HFFc6 (cell line): ENCODE measurements at places on chromosomes 2 and 18.

DNA sequence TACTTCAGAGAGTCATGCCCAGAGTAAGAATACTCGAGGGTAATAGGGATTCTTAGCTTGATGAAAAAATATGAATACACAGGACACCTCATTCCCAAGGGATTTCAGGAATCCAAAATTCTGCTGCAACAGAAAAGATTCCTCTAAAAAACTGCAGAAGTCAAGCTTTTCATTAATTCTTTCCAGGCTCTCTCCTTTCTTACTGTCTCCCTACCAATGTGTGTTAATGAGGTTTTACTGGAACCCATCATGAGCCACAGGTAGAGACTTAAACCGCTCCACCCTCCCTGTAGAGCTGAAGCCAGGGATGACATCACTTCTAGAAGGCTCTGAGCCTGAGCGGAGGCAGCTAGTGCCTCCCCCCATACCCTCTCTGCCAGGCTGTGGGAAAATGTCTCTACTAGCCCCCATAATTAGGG is 3.4 kb downstream of the SDC1 start:
- peak overlapping the region; percentile 79 for H3K4me3 ChIP-seq
- H3K36me3 ChIP-seq, result peaks cover 7% of the 10 kb centered on the region
- peak; percentile 77 for DNase-seq
- peaks cover 52% of the 10 kb centered on the region for H3K4me1 ChIP-seq
- H3K27me3 ChIP-seq, result no peaks in the 10 kb centered on the region; the same call in 1 of the 2 replicates
- H3K27ac ChIP-seq, result peak overlapping the region; percentile 85

DNA sequence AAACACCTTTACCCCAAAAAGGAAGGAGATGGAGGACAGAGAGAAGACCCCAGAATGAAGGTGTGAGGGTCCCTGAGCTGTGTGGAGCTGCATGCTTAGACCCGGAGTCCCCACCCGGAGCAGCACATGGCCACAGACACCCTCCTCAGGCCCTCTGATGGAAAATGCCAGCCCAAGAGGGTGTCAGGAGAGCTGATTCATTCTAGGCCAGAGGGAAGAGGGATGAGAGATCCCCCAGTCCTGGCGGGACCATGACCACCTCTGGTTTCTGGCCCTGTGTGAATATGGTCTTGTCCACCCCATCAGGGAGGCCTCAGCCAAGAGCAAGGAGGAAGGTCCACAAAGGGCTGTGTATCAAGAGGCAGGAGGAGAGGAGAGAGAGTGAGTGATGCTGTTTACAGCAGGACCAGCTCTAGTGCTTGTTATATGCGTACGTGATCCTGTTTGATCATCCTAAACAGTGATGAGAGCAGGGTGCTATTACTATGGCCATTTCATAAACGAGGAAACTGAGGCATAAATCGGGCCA is 186.6 kb upstream of the HAAO start:
- DNase-seq, result no peak
- peaks cover 58% of the 10 kb centered on the region for H3K4me1 ChIP-seq
- H3K36me3 ChIP-seq, result no peaks in the 10 kb centered on the region
- no peak overlapping the region for H3K27ac ChIP-seq

- no peak overlapping the region for H3K27ac ChIP-seq
- DNase-seq, result no peak
- no peak overlapping the region for H3K4me3 ChIP-seq
- H3K27me3 ChIP-seq, result peaks cover 2% of the 10 kb centered on the region; the same call in 1 of the 2 replicates
These were observed 154.9 kb downstream of the AQP4 start for GRCh38 chr18:26710470-26711096.

- no peaks in the 10 kb centered on the region for H3K4me1 ChIP-seq
- no peaks in the 10 kb centered on the region; the same call in 1 of the 2 replicates for H3K27me3 ChIP-seq
- no peak for DNase-seq
- no peak overlapping the region for H3K4me3 ChIP-seq
These were observed 654.9 kb downstream of the ADCYAP1 start for GRCh38 chr18:1559563-1559962.

DNA sequence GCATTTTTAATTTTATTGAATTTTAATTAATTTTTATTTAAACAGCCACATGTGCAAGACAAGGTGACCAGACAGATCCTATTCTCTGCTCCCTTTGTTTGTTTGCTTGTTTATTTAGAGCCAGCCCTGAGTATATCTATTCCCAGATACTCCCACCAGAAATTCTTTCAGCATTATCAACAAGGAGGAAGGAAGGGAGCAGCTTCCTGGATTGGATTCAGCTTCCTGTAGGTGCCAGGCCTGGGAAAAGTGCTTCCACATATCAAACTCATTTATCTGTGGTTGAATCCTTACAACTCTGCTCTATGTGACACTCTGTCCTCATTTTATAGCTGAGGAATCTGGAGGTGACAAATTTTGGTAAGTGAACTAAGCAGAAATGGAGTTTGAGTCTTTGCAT is 60.5 kb upstream of the KLF7 start:
- H3K4me1 ChIP-seq, result peaks cover 65% of the 10 kb centered on the region
- H3K27ac ChIP-seq, result 0 out of 2 replicates have a peak overlapping the region, but pooled peaks have one; percentile 6
- peaks cover 2% of the 10 kb centered on the region; the same call in 1 of the 2 replicates for H3K27me3 ChIP-seq
- no peak for DNase-seq

DNA sequence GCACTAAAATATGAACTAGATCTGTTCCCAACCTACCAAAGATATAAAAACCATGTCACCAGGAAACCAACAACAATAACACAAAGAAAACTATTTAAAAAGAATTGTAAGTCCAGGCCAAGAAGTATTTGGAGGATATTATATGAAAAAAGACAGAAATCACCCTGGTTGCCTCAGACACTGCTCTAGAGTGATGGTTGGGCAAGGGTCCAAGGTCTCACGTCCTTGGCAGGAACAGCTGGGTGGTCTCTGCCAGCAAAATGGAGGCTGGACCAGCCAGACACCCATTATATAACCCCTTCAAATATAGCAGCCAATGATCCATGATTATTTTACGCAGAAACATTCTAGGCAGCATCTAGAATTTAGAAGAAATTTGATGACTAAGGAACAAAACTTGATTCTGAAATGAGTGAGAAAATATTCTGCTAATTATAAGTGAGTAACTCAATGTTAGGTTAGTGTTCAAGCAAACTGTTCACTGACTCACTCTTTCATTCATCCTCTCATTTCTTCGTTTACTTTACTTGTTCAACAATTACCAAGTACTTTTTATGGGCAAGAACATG is 35.4 kb downstream of the MRPL35 start:
- no peak overlapping the region for H3K4me3 ChIP-seq
- H3K27me3 ChIP-seq, result peaks cover 24% of the 10 kb centered on the region
- no peak for DNase-seq
- H3K36me3 ChIP-seq, result no peaks in the 10 kb centered on the region
- H3K27ac ChIP-seq, result no peak overlapping the region
- peaks cover 4% of the 10 kb centered on the region; the same call in 1 of the 2 replicates for H3K4me1 ChIP-seq

- H3K27ac ChIP-seq, result peak overlapping the region; percentile 79
- H3K4me1 ChIP-seq, result peaks cover 31% of the 10 kb centered on the region
- no peaks in the 10 kb centered on the region for H3K36me3 ChIP-seq
- H3K27me3 ChIP-seq, result no peaks in the 10 kb centered on the region
These were observed 9.0 kb upstream of the DSEL start for GRCh38 chr18:67525328-67526099.

- H3K4me1 ChIP-seq, result no peaks in the 10 kb centered on the region
- H3K27me3 ChIP-seq, result peaks cover 6% of the 10 kb centered on the region
- H3K4me3 ChIP-seq, result no peak overlapping the region
- H3K36me3 ChIP-seq, result no peaks in the 10 kb centered on the region
These were observed 55.2 kb upstream of the BCL11A start for GRCh38 chr2:60608679-60609078.

DNA sequence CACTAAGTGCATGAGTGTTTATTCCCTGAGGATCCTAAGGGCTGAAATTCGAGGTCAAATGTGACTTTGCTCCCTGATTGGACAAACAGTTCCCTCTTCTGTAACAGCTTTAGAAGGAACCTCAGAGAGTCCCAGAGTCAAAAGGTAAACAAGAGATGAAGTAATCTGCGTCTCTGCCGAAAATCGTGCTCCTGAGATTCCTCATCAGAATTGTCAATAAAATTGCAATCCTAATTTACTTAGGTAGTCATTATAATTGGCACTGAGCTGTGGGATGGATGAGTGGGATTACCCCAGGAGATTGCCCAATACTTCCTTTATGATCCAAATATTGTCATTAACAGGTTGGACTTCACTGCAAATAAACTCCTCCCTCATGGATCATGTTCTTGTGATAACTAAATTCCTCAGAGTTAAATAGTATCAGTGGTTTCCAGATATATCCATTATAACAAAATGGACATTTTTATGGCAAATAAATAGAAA is 907 bp upstream of the SUCLG1 start:
- peaks cover 1% of the 10 kb centered on the region; the same call in 1 of the 2 replicates for H3K27me3 ChIP-seq
- H3K27ac ChIP-seq, result peak overlapping the region; percentile 99; the same call in 1 of the 2 replicates
- no peak for DNase-seq
- no peaks in the 10 kb centered on the region for H3K36me3 ChIP-seq
- H3K4me3 ChIP-seq, result peak overlapping the region; percentile 98

DNA sequence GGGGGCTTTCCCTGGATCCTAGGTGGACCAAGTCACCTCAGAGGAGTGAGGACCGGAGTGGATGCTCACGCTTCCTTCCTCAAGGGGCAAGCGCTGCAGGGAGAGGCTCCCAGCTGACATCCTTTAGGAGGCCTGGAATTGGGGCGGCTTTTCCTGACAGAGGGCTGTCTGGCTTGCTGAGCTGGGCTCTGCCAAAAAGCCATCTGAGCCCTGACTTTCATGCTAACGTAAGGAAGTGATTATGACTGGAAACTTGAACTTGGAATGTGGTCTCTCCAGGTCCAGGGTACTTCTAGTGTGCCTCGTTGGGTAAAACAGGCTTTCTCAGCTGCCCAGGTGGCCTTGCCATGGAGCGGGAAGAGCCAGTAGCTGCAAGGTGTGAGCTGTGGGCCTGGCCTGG is 268.3 kb upstream of the SPRED2 start:
- DNase-seq, result no peak
- no peak overlapping the region for H3K27ac ChIP-seq
- no peaks in the 10 kb centered on the region for H3K36me3 ChIP-seq
- no peaks in the 10 kb centered on the region for H3K4me1 ChIP-seq
- peaks cover 29% of the 10 kb centered on the region for H3K27me3 ChIP-seq

- DNase-seq, result no peak
- H3K36me3 ChIP-seq, result no peaks in the 10 kb centered on the region
- no peak overlapping the region for H3K27ac ChIP-seq
- H3K4me3 ChIP-seq, result peak overlapping the region; percentile 91
These were observed 406.5 kb downstream of the XIRP2 start for GRCh38 chr2:167294776-167295140.

DNA sequence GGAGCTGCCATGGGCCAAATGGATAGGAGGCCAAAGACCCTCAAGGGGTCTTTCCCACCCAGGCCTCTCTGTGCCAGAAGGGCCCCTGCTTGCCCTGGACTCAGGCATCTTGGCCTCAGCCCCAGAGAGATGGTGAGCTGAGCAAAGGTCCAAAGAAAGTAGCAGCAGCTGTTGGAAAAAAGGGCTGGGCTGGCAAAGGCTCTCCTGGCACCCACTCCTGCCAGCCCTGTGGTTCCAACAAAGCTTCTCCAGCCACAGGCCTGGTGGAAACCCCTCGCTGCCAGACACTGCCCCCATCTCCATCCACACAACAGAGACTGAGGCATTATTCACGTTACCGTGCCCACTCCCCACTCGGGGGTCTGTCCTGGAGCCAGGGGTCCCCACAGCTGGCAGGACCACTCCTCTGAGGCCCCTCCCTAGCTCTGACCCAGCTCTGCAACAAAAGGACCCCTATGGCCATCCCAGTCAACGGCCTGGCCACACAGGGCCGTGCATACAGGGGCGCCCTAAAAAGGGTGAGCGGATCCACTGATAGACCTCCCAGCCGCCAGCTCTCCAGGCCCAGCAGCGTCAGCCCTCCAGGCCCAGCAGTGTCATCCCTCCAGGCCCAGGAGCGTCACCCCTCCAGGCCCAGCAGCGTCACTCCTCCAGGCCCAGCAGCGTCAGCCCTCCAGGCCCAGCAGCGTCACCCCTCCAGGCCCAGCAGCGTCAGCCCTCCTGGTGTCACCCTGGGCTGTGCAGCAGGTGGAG is 10.1 kb downstream of the BIN1 start:
- no peaks in the 10 kb centered on the region; the same call in 1 of the 2 replicates for H3K27me3 ChIP-seq
- no peak overlapping the region for H3K27ac ChIP-seq
- DNase-seq, result no peak
- no peak overlapping the region for H3K4me3 ChIP-seq

- H3K36me3 ChIP-seq, result no peaks in the 10 kb centered on the region
- no peak for DNase-seq
- no peak overlapping the region for H3K27ac ChIP-seq
- H3K4me3 ChIP-seq, result no peak overlapping the region
- H3K27me3 ChIP-seq, result peaks cover 6% of the 10 kb centered on the region; the same call in 1 of the 2 replicates
- no peaks in the 10 kb centered on the region for H3K4me1 ChIP-seq
These were observed 538.2 kb downstream of the NYAP2 start for GRCh38 chr2:225937625-225938187.

DNA sequence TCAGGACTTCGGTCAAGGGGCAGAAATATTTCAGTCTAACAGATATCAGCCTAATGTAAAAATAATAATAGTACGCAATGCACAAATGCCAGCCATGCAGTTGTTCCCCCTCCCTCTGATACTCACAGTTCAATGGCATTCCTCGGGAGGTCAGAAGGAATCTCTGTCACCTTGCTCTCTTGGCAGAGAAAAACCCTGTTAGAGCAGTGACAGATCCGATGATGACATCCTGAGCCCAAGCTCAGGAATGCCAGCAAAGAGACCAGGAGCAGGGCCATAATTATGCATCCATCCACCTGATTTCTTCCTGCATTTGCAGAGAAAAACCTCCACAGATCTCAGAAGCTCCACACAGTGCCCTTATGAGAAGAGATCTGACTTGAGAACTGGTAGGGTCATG is at the start of gene FSHR:
Gene FSHR (minus strand): TSS at position 376 of the 400 bp plus-strand sequence. CDS start 98 bp downstream, at position 278.
- H3K27me3 ChIP-seq, result no peaks in the 10 kb centered on the region
- H3K4me3 ChIP-seq, result no peak within 1 kb of the TSS
- H3K27ac ChIP-seq, result no peak within 1 kb of the TSS
- no peak for DNase-seq

DNA sequence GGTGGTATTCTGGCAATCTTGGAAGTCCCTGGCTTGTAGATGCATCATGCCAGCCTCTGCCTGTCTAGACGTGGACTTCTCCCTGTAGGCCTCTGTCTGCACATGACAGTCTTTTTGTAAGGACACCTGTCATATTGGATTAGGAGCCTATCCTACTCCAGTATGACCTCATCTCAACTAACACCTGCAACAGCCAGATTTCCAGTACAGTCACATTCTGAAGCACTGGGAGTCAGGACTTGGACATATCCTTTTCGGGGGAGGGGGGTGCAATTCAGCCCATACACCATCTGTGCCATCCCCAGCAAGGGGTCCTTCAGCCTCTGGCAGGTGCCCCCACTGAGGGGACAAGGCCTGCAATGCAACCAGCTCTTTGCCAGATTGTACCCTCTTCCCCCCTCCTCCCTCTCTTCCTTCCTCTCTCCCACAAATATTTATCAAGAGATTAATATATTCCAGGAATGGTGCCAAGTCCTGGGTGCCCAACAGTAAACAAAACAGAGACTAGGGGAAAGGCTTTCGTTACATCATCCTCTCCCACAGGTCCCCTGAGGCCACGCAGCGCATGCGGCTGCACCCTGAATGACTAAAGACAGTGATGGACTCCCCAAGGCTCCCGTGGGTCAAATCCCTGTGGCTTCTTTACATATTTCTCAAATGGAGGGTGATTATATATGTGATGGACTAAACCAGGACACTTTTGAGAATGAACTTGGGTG is 20.5 kb upstream of the MYCN start:
- no peak for DNase-seq
- no peaks in the 10 kb centered on the region for H3K36me3 ChIP-seq
- no peaks in the 10 kb centered on the region for H3K4me1 ChIP-seq
- H3K4me3 ChIP-seq, result no peak overlapping the region
- no peak overlapping the region for H3K27ac ChIP-seq
- H3K27me3 ChIP-seq, result peaks cover 2% of the 10 kb centered on the region; the same call in 1 of the 2 replicates
